ENCODE measurements at places on chromosomes 7 and 10.

DNA sequence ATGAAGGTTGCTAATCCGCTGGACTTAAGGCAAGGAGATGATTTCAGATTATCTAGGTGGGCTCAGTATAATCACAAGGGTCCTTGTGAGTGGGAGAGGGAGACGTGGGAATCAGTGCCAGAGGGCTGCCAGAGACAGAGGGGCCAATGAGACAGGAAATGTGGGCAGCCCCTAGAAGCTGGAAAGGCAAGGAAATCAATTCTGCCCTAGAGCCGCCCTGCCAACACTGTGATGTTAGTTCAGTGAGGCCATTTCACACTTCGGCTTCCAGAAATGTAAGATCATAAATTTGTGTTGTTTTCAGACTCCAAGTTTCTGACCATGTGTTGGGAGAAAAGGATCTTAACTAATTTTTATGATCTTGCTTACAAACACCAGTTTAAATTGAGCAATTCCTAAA lies 3.6 kb upstream of the GPNMB start:
- DNase-seq: no peak

DNA sequence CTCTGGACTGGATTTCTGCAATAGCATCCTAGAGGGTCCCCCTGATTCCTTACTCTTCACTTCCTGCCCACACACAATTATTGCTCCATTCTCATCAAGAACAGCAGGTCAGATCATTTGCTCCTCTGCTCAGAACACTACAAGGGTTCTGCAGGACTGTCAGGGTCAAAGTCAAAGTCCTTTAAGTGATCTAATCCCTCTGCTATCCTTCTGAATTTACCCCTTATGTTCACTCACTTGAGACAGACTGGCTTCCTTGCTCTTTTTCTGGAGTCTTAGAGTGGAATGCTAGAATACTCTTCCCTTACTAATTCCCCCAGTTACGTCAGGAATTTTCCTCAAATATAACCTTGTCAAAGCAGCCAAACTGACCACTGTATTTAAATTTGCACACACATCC lies 7.5 kb upstream of the POT1 start:
- no peak for DNase-seq

- DNase-seq: no peak
Observed at GRCh38 chr7:157596471-157596870, 259.7 kb downstream of the DNAJB6 start.

- DNase-seq: no peak
Observed at GRCh38 chr10:84230359-84230758, 5.0 kb upstream of the LRIT2 start.

DNA sequence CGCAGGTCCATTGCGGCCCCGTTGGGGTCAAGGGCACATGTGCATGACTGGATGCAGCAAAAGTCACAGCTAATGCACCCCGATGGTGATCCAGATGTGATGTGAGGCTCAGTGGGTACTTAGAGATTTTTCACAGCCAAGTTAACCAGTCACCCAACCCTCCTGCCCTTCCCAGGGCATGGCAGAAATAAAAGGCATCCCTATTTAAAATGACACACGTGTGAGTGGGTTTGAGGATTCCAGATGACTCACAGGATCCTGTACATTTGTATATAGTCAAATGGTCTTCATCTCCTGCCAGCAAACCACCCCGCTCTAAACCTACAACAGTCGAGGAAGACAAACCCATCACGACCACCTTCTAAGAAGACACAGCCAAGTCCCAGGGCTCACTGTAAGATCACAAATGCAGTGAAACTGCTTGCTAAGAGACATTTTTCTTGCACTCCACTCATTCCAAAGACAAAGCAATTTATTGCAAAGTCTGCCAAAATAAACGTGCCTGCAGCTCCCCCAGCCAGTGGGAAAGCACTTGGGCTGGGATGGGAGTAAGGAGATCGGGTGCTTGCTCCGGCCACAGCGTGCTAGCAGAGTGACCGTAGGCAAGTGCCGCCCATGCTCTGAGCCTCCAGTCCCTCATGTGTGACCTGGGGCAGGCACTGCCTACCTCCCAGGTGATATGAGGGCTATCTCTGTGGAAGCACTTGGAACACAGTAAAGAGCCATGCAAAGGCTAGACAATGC lies 86.6 kb upstream of the MACROH2A2 start:
- DNase-seq: no peak

DNA sequence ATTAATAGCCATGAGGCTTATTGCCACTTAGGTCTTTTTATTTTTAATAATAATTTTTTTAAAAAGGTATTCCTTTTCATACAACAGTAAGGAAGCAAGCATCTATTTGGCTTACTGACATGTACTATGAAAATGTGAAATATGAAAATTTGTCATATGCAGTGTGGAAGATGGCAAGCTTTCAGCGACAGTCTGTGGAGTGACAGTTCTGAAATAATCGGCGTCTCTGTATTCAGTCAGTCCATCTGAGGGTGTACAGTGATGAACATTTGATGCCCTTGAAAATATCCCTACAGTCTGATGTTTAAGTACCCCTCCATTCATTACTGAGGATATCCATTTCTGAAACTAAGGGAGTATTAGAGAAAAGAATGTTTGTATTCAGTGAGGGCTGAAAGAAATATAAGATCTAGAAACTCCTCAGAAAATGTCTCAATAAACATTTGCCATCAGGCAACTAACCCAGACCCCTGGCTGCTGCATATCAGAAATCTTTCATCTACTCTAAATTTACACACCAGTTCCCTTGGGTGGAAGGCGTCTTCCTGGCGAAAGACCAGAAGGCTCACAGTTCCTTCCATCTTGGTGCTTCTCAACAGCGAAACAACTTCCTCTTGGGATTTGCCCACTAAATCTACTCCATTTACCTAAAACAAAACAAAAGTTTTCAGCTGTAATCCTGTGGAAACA lies 440.6 kb downstream of the PARD3 start:
- no peak for DNase-seq

DNA sequence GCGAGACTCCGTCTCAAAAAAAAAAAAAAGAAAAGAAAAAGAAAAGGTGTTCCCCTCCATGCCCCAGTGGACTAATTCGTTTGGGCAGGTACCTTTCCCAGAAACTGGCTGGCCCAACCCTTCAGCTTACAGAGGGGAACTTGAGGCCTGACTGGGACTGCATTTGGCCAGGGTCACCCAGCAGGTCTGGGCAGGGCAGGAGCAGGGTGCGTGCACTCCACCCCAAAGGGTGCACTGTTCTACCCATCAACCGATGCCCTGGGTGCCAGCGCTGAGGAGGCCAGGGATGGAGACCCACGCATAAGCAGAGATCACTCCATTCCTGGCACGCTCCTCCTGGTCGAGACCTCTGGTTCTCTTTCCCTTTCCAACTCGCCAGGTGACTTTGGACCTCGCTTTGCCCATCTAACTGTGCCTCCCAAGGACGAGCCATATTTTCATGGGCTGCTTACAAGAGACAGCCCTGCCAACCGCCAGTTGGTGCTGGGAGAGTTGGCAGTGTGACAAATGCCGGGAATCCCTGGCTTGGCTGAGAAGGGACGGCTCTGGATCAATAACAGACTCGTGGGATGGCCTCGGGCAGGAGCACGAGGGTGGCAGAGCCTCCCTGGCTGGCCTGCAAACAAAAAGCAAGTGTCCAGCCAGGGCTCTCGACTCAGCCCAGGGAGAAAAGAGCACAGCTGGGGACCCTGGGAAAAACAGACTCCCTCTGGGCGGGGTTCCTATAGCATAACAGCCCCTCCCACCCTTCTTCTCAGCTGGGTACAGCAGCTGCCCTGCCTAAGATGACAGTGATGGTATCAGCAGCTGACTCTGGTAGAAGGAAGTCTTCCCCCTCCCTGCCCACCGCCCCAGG lies 7.9 kb downstream of the HSPB1 start:
- no peak for DNase-seq

DNA sequence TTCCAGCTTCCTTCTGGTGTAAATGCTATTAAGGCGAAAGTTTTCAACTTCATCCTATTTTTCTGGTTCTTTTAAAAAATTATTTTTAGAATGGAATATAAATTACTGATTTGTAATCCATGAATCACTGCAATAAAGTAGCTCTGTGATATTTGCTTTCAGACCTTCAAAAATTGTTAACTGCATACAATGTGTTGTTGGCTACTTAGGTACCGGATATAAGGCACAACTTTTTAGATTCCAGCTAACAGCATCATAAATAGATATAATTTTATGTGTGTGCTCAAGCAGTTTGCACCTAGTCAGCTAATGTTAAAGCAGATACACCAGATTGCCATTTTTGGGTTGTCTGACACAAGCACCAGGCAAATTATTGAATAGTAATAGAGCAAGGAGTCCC lies 58.7 kb downstream of the PON1 start:
- DNase-seq: no peak

- no peak for DNase-seq
Observed at GRCh38 chr10:1738950-1739349, 1.6 kb upstream of the ADARB2 start.

DNA sequence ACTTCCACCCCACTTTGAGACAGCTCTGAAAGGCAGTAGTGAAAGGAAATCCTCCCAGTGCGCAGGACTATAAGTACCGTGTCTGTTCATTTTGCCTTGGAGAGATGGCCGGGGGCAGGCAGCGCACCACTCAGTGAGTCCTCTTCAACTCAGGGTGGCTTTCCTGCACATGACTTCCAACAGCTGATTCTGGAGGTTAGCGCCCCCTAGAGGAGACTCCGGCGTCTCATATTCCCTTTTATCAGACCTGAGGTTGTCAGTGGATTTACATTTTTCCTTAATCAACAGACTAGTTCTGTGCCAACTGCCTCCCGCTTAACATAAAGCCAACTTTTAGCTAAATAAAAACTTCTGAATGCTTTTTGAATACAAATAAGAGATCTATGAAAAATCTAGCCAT lies 101.0 kb downstream of the HERPUD2 start:
- peak; percentile 16 for DNase-seq

- peak; percentile 47 for DNase-seq
Observed at GRCh38 chr7:7795630-7796121, 77.3 kb upstream of the RPA3 start.

GRCh38 chr10:101693978-101694673 lies 844 bp downstream of the FBXW4 start:
- DNase-seq: peak; percentile 40

GRCh38 chr7:106413446-106413845 lies 128.7 kb upstream of the NAMPT start:
- DNase-seq: no peak

GRCh38 chr7:30789334-30789711 lies 18.1 kb downstream of the MINDY4 start:
- peak; percentile 93 for DNase-seq

DNA sequence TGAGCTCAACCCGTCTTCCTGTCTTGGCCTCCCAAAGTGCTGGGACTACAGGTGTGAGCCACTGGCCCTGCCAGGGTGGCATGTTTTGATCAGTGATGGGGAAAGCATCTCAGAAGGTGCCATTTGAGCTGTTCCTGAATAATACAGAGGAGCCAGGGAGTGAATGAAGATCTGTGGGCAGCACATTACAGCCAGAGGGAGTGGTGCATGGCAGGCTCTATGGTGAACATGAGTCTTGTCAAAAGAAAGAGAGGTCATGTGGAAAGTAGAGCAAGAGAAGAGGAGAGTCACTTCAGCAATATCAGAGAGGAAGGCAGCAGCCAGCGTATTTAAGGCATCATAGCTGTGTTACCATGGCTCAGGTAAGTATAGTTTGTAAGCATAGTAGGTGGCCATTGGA lies 275.7 kb upstream of the LRGUK start:
- DNase-seq: no peak

GRCh38 chr10:79044846-79045245 lies 23.9 kb upstream of the ZMIZ1 start:
- DNase-seq: no peak

- no peak for DNase-seq
Observed at GRCh38 chr7:139703487-139704307, 74.1 kb downstream of the HIPK2 start.

GRCh38 chr10:75484717-75485116 lies 53.3 kb downstream of the LRMDA start:
- DNase-seq: no peak

GRCh38 chr7:50088463-50089129 lies 4.5 kb downstream of the ZPBP start:
- no peak for DNase-seq

DNA sequence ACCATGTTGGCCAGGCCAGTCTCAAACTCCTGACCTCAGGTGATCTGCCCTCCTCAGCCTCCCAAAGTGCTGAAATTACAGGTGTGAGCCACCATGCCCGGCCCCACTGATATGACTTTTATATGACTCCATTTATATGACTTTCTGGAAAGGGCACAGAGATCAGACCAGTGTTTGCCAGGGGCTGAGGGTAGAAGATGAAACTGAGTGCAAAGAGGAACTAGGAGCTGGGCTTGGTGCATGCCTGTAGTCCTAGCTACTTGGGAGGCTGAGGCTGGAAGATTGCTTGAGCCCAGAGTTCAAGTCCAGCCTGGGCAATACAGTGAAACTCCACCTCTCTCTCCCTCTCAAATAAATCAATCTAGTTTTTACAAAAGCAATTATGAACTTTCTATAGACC lies 7.5 kb downstream of the BRAF start:
- DNase-seq: no peak

- peak; percentile 0 for DNase-seq
Observed at GRCh38 chr7:83001362-83002040, 161.2 kb downstream of the PCLO start.

GRCh38 chr10:58514111-58514770 lies 1.6 kb downstream of the BICC1 start:
- DNase-seq: no peak

DNA sequence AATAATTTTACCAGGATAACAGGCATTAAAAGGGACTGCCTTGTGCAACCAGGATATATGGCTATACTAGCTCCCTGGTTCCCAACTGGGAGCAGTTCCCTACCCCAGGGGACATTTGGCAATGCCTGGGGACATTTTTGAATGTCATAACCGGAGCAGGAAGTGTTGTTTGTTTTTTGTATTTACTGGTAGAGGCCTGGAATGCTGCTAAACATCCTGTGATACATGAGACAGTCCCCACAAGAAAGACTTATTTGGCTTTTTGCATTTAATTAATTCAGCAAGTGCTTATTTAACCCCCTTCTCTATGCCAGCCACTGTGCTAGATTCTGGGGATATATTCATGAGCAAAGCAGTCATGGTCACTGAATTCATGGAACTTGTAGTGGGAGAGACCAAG lies 181.2 kb downstream of the BBS9 start:
- no peak for DNase-seq

DNA sequence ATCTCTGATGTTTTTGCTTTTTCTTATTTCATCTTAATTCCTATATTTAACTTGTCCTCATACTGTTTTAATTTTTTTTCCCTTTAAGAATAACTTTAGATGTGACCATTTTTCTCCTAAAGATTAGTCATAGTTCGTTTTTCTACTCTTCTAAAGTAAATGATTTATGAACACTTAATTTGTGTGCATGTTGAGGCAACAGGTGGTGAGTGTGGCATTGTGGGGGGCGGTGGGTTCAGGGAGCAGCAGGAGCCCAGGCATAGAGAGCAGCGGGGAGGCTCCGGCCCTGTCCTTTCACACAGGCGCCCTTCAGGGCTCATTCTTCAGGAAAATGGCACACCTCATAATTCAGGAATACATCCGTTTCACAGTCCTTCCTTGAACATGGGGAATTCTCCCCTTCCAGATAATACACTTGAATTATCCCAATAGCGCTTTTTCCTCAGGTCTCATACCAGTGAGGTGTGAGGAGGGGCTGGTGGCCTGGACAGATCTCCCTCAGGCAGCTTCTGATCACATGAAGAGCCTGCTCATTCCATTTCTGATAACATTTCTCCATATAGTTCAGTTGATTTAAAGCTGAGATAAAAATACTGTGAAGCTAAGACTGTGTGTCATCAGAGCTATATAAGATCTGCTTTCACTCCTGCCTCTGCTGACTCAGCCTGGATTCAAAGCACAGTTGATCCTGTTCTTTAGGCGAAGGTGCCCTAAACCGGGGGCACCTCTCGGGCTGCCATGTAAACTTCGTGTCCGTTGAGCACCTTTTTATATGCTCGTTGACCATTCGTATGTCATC lies 40.2 kb downstream of the CUL1 start:
- no peak for DNase-seq

GRCh38 chr7:11638011-11638774 lies 193.8 kb downstream of the THSD7A start:
- no peak for DNase-seq
